Activated T-helper 2 cell treated with anti-CD3 and anti-CD28 coated beads, Interferon-gamma antibody, Interleukin-2, Interleukin-4, amounts not matched to agents 10 μg/mL and 5 μg/mL and 100 μg/mL, durations not matched to agents 14 hours and 24 hours and 36 hours (primary cell): ENCODE measurements at places on chromosomes 3 and 15. TPM values are rescaled to one million over a fixed set of nuclear protein-coding genes. Genes with fewer than 3 reads are reported as not detected.

The NEK10 gene
- total RNA-seq: 0.80 and 0.84 TPM in 2 replicates

- no peak for DNase-seq
Measured at GRCh38 chr3:57999417-58000115, 8.7 kb upstream of the FLNB start.

GRCh38 chr15:92906020-92906419, 5.9 kb downstream of the CHD2 start:
- DNase-seq: no peak

The IL20RB gene
- total RNA-seq: 1.3 TPM in 2 replicates

- DNase-seq: no peak
Measured at GRCh38 chr3:45182915-45183871, 37.0 kb upstream of the CDCP1 start.

- no peak for DNase-seq
Measured at GRCh38 chr15:61318301-61318700, 89.2 kb upstream of the RORA start.

GRCh38 chr3:126061301-126062032, 22.5 kb downstream of the SLC41A3 start:
- no peak for DNase-seq

DNA sequence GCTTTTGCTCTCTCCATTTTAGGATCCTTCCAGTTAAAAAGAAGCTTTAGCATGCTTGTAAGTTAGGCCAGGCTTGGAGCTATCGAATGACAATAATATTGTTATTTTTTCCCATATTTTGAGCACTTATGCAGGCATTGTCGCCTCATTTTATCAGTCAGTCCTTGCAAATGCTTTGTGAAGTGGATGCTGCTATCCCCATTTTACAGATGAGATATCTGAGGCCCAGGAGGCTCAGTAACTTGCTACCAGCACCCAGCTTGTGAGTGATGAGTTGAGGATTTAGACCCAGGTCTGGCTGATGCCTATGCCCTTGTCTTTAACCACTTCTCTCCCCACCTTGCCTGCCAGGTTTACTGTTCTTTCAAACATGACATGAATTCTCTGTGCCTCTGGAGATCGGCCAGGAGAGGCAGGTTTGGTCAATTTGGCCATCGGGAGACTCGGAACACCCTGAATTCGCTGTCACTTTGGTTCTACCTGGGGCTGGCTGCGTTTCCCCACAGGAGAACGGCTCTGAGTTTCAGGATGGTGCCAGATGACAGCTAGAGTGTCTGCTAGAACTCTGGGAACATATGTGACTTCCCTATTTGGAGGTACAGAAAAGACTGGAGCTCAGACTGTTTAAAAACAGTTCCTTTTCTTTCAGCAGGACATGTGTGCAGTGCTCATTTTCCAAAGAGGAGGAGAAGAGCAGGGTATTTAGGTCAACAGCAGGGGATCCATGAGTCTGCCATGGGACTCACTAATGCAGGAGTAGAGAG, 25.5 kb upstream of the ZNF710 start:
- DNase-seq: no peak

The APOD gene
- total RNA-seq: 0.87 and 1.3 TPM in 2 replicates

DNA sequence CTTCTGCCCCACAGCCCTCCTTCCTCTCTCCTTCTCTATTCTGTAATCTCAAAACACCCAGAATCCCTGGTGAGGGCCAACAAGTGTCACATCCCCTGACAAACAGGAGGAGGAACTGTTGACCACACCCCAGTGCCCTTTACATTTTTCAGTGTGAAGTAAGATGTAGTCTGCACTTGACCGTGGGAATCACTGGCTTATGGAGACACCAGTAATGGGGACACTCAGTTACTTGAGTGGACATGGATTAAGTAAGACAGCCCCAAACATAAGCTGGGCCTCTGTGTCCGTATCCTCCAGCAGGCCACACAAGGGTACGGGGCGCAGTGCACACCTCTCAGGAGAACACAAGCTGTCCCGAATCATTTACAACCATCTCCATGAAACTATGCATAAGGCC, 28.4 kb upstream of the LIMD1 start:
- DNase-seq: no peak

DNA sequence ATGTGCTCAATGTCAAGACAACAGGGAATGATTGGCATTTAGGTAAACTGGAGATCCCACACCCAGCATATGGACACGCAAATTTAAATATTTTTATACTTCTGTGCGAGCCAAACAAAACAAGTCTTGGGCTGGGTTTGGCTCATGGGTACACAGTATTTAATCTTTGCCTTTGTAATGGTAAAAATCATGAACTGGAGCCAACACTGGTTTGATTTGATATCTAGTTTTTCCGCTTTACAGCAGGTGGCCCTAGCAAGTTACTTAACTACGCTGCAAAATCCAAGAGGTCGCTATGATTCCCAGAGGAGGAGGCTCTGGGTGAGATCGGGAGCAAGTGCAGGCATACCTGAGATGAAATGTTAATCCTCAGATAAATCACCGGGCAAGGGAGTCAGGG, 207.9 kb upstream of the SATB1 start:
- DNase-seq: no peak

DNA sequence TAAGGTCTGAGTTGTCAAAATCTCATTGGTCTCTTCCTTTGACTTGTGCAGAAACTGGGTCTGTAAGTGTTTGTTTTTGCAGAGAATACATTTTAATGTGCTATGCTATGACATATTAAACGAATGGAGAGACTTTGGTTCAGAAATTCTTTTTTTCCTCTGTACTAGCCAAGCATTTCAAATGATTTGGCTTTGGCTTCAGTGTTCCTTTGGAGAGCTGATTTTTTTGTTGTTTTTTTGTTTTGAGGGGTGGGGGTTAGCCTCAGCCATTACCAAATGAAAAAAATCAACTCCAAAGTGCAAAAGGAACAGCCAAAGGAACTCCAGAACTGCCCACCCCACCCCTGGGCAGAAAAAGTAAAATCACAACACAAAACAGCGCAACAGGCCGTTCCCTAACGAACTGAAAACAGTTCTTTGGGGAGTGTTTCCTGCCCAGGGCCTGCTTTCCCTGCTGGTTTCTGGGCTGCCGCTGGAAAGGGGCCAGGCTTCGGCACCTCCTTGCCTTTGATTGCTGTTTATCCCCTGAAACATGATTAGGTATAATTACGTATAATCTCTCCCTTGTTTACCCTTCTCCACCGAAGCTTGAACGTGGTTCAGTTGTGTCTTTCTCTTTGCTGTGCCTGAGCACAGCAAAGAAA, 57.6 kb upstream of the NEO1 start:
- DNase-seq: no peak
